Fibroblast of skin of scalp (primary cell): ENCODE measurements at places on chromosomes 1 and 21.

DNA sequence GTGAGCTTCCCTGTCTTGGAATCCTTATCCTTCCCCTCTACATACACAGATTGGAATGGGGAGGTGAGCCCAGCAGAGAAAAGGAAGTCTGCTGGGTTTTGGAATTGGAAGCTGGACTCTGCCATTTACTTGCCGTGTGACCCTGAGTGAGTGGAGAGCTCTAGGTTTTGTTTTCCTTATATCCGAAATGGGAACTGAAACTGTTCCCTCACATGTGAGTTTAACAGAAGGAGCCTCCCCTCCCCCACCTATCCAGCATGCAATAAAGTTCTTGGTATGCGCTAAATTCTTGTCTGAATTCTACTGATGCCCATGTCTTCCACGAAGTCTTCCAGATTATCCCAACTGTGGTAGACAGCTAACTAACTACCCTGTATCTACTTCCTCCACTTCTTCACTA lies 58.7 kb downstream of the NENF start:
- DNase-seq: no peak

- DNase-seq: no peak
These were observed 31.7 kb downstream of the SIM2 start for GRCh38 chr21:36730291-36731281.

GRCh38 chr1:19942088-19942487 lies 18.7 kb upstream of the PLA2G2E start:
- no peak for DNase-seq

- no peak for DNase-seq
These were observed 142.6 kb downstream of the DENND1B start for GRCh38 chr1:197632651-197633050.

GRCh38 chr1:75589637-75590036 lies 21.3 kb downstream of the SLC44A5 start:
- DNase-seq: no peak

DNA sequence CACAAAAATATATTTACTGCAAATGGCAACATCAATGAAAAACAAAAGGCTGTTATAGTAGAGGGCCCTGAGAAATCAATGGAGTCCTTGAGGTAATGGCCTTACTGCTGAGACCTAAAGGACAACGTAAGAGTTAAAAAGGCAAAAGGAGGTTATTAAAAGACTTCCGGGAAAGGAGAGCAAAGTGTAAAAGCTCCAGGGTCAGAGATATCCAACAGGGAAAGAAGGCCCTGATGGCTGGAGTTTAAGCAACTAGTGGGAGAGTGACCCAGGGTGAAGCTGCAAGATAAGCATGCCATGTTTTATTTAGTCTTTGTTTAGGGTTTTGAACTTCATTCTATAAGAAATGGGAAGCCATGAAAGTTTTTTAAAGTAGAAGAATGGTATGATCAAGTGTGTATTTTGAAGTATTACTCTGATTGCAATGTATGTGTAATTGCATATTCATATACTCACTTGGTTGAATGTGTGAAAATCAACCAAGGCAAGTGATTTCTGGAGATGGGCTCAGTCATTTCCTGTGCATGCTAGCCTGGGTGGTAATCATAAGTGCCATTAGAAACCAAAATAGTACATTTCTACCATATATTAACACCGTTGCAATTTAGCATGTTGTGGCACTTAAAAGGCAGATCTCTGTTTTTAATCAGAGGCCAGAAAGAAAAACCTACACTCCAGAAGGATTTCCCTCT lies 5.3 kb upstream of the DPYD start:
- DNase-seq: no peak
